ENCODE measurements at places on chromosomes 2 and 18.

- peak; percentile 62 for DNase-seq
Observed at GRCh38 chr2:73987109-73987947, 2.6 kb downstream of the TET3 start.

GRCh38 chr2:227378371-227378782 is 729 bp downstream of the TM4SF20 start:
- no peak for DNase-seq

GRCh38 chr18:23970161-23971096 is 44.1 kb upstream of the TTC39C start:
- DNase-seq = peak; percentile 33

DNA sequence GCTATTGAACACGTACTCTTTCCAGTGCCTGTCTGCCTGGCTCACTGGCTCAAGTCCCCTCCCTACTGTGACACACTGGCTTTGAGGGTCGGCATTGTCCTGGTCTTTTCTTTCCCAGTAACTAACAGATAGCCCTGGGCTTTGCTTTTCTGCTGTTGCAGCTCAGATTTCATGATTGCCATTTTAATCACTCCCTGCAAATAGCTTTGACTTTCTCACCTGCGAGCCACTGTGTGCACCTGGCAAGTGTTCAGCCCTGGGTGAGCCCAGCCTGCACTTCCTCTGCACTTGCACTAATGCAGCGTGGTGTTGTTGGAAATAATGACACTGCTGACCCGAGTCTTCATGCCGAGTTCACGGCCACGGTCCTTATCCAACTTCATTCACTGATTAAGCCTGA is 52.9 kb downstream of the DCDC2C start:
- no peak for DNase-seq

- DNase-seq = no peak
Observed at GRCh38 chr2:127164761-127165538, 55.1 kb downstream of the CYP27C1 start.

DNA sequence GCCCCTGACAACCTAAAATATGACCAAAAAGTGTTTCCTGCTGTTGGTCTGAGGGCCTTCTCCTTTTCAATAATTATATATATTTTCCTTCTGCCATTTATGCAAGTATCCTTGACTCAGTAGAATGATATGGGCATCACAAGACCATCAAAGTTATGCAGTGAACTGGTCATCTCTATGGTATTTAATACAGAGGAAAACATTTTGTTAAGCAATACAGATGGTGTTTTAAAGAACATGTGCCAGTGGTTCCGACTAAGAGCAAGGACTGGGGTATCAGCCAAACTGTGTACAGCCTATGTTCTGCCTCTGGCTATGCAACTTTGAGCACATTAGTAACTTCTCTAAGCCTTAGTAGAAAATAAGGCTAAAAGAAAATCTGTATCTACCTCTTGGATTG is 179.0 kb downstream of the TRABD2A start:
- no peak for DNase-seq

GRCh38 chr2:215396595-215397313 is 39.1 kb downstream of the FN1 start:
- no peak for DNase-seq

GRCh38 chr2:45651415-45652089 is at the start of gene PRKCE:
Gene PRKCE, plus strand, starts transcription at chr2:45651675.
- DNase-seq = peak; percentile 57

GRCh38 chr18:52815651-52816050 is 475.7 kb downstream of the DCC start:
- no peak for DNase-seq

DNA sequence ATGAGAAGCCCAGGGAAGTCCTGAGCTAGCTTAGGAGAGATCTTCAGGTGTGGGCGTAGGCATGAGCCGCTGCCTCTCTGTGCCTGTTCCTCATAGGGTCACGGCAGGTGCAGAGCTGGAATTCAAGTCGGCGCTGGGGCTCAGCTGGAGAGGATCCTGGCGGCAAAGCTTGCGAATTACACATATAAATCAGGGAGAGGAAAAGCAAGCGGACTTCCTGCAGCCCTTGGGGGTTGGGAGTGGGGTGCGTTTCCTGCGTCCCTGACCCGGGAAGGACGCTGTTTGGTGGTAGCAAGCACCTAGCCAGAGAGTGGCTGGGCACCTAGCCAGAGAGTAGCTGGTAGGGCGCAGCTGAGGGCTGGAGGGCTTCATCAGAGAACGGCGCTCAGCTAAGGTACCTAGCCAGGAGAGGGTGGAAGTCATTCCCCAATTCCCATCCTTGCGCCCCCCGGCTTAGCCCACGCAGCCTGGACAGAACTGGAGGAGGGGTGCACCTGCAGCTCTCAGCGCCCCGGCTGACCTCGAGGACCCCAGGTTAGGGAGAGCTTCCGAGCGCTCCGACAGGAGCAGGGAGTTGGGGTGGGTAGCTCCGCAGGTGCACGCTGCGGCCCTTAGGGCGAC is 459 bp upstream of the EFR3B start:
- peak; percentile 17 for DNase-seq

- no peak for DNase-seq
Observed at GRCh38 chr2:119574864-119575263, 30.6 kb downstream of the CFAP221 start.

DNA sequence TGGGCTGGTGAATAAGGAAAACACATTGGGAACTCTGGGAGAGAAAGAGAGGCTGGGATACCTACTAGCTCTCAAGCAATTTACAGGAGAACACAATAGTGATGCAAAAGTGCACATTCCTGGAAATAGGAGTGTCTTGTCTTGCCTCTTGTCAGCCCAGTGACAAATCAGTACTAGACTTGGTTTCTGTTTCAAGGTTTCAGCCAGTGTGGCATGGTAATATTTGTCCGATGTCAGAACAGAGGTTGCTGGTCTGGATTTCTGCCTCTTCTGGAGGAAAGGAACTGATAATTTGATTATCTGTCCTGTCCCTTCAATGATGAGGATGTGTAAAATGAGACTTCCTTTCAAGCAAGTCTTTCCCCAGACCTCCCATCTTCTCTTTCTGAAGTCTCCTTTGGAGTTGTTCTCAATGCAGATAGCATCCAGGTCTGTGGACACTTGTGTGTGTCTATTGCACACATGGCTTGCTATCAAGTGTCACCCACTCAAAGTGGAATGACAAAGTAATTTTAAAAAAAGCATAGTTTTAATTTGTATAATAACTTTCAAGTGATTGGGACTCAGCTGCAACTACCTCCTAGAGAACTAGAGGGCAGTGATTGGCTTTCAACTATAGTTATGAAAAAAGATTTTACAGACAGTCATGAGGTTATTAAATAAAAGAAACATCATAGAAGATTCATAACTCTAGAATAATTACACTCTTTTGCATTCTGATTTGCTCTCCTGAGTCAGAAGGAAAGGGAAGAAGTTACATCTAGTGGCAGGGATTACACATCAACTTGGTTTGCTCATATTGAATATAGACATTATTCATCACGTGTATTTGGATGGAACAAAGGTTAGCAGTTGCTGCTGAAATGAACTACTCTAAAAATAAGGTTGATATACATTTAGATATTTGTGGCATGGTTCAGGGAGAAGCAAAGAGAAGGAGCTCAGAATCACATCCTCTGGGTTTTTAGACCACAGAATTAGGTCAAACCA is 4.5 kb downstream of the GPR39 start:
- no peak for DNase-seq

- DNase-seq = no peak
Observed at GRCh38 chr2:135951041-135951583, 34.3 kb downstream of the DARS1 start.

- no peak for DNase-seq
Observed at GRCh38 chr2:136012315-136012714, 26.9 kb upstream of the DARS1 start.

GRCh38 chr18:410047-410455 is 90.5 kb downstream of the COLEC12 start:
- no peak for DNase-seq

GRCh38 chr18:13676471-13676870 is 49.9 kb downstream of the FAM210A start:
- DNase-seq = no peak

DNA sequence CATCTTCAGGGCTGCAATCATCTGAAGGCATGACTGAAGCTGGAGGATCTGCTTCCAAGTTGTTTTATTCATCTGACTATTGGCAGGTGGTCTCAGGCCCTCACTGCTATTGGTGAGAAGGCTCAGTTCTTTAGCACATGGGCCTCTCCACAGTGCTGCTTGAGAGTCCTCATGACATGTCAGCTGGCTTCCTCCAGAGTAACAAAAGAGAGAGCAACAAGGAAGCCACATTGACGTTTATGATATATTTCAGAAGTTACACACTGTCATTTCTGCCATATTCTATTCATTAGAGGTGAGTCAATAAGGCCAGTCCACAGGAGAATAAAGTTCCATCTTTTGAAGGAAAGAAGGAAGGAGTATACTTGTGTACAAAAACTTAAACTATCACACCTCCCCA is 7.9 kb upstream of the SIGLEC15 start:
- DNase-seq = no peak

DNA sequence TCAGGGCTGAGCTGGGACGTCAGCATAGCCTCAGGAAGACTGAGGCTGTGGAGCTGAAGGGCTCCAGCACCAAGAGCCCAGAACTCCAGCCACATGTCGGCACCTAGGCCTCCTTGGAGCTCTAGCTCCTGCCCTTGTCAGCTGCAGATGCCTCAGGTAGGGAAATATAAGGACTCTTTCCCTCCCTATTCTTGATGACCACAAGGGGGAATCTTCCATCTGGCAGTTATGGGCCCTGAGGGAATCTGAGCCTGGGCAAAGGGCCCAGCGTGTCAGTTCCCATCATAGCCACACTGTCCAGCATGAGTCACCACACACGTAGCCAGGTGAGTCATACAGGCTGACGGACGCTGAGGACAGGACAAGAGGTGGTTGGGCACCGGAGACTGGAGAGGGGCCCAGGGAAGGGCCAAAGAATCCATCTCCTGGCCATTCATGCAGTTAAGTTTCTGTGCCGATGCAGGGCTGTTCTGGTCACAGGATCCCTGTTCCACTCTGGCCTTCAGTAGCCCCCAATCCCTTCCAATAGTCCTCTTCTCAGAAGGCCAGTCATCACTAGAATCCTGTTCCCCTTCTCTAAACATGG is 1.8 kb downstream of the MPV17 start:
- no peak for DNase-seq

- DNase-seq = no peak
Observed at GRCh38 chr18:9735238-9735637, 27.1 kb downstream of the RAB31 start.

GRCh38 chr2:74576863-74577229 is 22.3 kb downstream of the DOK1 start:
- DNase-seq = no peak

DNA sequence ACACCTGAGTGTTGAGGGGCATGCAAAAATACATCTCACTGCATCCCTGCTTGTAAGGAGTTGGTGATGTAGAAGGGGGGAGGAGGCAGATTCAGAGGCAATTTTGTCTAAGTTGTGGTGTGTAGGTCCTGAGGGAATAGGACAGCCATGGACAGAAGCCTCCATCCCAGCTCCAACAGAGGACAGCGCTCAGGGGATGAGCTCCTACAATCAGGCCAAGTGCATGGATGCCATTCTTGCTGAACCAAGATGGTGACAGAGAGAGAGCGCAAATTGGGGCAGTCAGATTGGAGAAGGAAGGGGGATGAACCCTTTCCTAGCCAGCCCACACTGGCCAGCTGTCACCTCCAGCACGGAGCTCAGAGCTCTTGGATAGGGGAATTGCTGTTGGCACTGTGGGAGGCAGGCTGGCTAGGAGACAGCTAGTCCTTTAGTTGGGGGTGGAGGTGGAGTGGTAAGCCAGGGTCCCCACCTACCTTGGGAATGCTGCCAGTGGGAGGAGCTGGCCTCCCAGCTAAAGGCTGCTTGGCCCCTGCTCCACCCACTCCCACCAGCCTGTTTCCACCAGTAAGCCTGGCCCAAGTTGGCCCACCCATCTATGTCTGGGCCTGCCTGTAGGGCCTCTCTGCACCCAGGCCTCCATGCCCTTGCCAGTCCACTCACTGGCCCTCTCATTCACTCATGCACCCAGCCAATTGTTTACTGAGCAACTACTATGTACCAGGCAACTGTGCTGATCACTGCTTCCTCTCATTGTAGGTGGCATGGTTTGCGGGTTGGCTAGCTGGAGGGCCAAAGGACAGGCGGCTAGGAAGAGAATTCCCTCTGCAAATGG is 2.5 kb upstream of the PER2 start:
- no peak for DNase-seq

DNA sequence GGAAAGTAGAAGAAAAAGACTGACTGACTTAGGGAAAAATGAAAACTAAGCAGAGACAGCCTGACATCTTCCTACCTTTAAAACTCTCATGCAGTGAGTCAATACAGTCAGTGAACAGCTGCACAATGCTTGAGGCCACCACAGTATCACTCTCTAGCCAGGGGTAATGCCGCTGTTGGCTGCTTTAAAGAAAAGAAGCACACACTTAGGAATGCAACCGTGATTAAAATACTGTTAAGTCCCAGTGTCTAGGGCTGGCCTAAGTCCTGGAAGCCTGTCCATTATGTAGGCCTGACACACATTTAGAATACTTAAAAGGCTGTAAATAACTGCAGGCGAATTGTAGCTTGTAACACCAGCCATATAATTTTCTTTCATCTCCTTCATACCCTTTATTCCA is 50.7 kb downstream of the SIGLEC15 start:
- no peak for DNase-seq

DNA sequence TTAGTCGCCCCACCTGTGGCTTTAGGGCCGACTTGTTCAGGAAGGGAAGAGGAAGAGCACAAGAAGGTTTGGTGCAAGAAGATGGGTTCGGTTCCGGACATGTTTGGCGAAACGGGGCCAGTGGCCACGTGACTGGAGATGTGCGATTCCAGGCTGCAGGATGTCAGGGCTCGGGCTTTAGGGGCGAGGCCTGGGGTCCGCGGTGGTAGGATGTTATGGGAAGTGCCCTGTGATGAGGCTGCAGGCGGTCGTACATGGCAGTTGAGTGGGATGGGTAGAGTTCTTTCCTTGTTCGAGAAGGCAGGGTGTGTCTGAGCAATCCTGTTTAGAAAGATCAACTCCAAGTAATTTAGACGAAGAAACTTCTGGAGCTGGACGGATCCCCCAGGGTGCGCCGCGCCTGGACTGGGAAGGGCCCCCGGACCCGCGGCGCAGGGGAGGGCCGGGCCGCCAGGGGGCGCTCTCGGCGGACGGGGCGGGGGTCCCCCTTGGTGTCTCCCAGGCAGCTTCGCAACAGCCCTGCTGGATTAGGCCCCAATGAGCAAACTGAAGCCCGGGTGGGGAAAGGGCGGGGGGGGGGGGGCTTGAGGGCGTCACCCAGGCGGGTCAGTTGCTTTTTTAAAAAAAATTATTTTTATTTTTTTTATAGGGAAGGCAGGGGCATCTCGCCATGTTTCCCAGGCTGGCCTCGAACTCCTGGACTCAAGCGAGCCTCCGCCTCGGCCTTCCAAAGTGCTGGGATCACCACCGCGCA is 17.2 kb upstream of the SDC1 start:
- peak; percentile 19 for DNase-seq

DNA sequence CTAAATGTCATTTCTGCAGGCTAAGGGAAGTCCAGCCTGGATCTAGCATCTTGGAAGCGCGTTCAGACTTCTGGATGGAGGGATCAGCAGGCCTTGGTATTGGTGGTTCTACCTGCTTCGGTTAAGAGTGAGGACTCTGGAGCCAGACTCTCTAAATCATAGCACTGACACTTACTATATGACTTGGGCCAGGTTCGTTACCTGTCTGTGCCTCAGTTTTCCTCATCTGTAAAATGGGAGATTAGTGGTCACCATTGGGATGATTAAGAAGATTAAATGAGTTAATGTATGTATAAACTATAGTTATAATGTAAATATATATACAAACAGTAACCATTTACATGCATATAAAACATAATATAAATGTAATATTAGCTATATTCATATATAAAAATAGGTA is 995 bp upstream of the ICOS start:
- DNase-seq = no peak

Data from CD4-positive, CD25-positive, alpha-beta regulatory T cell (primary cell).